NCI-H2171 (cell line): ENCODE measurements at places on chromosomes 1 and 21.

DNA sequence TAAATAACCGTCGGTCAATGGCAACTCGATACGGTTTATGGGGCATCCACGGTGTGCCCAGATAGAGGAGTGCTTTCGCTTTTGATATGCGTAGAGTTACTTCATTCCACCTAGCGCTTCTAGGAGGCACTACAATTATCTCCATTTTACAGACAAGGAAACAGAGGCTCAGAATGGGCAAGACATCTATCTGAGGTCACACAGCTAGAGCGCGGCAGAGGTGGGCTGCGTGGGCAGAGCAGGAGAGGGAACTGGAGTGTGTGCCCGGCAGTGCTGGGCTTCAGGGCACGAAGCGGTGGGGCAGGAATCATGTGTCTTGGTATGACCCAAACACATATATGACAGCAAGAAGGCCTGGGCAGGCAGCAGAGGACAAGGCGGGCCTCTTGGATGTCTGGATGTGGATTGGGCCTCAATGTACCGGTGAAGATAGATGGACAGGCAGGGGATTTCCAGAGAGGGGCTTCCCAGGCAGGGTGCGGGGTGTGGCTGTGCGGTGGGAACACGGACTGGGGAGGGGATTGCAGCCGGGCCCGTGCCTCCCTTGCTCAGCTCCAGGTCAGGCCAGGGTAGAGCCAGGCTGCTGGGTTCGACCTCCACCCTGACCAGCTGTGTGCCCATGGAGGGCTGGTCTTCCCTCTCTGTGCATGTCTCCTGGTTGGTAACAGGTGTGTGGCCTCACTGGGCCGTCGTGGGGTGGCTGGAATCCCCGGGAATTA lies 21.2 kb downstream of the TP73 start:
- DNase-seq: no peak

- no peak for DNase-seq
Observed at GRCh38 chr1:34970829-34971228, 14.3 kb downstream of the TMEM35B start.

GRCh38 chr1:3327389-3327702 lies 127.1 kb upstream of the ARHGEF16 start:
- no peak for DNase-seq

DNA sequence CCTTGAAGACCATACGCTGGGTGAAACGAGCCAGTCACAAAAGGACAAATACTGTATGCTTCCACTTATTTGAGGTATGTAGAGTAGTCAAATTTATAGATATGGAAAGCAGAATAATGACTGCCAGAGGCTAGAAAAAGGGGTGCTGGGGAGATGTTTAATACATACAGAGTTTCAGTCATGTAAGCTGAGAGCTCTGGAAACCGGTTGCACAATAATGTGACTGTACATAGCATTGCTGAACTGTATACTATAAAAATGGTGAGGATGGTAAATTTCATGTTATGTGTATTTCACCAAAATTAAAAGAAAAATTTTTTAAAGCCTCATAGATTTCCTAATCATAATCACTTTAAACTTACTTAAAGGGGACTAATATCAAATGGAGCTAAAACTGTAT lies 110.8 kb downstream of the ZZZ3 start:
- no peak for DNase-seq

DNA sequence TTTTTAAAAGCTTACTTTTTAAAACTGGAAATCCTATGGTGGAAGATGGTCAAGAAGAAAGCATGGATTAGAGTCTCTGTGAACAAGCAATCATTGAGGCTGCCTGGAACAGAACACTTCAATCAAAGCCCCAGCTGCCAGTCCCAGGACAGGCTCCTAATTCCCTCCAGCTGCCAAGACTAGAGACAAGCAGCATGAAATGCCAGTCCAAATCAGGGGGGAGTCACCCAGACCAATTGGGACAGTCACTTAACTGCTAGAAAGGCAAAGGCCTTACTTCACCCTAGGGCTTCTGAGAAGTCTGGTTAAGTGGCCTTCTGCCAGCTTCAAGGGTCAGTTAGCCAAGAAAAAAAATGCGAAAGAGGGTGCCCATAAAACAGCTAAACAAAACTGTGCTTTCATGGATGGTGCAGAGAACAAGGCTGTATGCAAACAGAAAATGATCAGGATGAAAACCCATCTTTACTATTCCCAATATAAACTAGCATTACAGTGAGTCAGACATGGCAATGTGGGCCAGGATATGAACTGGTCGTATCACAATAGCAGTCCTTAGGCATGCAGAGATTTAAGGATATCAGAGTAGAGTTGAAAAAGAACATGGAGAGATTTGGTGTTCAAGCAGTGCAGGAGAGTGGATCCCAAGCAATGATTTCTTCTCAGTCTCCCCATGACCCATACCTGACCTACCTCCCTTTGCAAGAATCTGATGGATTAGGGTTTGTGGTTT lies 31.0 kb upstream of the MAN1A2 start:
- DNase-seq: no peak

GRCh38 chr1:151511636-151512215 lies 539 bp downstream of the CGN start:
- DNase-seq: peak; percentile 65

DNA sequence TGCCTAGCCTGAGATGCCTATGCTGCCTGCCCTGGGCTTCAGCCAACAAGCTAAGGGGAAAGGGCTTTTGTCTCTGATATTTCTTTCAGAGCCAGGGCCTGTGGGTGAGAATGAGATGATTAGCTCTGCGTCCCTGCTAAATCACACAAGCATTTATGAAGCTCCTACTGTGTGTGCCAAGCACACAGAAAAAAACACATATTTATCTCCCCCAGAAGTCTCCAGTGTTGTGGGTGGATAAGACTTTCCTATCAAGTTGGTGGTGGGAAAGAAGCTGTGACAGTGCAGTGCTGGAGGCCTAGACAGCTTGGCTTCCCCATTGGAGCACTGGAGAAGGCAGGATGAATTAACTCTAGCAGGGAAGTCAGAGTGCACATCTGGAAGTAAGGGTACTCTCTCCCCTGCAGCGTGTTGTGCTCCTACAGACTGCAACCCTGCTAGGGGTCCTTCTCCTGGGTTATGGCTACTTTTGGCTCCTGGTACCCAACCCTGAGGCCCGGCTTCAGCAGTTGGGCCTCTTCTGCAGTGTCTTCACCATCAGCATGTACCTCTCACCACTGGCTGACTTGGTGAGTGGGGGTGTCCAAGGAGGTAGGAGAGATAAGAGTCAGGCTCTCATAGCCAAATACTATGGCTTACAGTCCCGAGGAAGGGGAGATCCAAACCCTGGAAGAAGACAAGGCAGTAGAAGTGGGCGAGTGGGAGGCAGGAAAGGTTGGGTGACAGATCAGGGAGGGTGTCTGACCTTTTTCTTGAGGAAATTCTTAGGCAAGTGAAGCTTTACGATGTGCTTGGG lies 1.7 kb downstream of the SLC50A1 start:
- no peak for DNase-seq

GRCh38 chr1:48876330-48876785 lies 99.7 kb upstream of the BEND5 start:
- DNase-seq: no peak

DNA sequence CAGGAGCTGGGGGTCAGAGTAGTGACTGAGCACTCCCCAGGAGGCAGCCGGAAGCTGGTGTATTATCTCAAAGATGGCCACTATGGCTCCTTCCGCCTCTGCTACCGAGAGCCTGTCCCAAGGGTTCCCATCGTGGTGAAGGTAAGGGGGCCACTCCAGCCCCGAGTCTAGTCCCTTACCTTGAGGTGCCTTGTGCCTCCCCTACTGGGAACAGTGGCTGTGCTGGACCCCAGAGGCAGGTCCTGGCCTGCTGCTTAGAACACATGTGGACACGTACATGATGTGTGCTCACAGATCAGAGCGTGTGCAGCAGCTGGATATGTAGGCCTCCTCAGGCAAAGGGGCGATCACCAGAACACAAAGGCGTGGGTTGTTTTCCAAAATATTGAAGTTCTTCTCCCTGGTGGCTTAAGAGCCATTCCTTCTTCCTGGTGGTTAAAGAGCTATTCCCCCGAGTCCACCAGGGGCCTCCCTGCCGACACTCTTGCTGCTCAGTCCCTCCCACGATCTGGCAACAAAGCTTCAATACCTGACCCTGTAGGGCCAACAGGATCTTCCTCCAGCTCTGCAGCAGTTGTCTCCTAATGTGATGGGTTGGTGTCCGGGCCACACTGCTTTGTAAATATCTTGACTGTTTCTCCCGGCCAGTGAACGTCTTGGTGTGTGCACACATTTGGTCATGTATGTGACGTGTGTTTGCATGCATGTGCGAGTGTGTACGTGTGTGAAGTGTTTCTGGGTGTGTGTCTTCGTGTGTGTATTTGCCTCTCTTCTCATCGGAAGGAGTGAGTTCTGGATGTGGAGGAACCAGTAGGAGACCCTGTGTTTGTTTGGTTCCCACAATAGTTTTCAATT lies 68.4 kb upstream of the TINAGL1 start:
- no peak for DNase-seq

GRCh38 chr1:237281481-237281880 lies 239.5 kb downstream of the RYR2 start:
- no peak for DNase-seq

DNA sequence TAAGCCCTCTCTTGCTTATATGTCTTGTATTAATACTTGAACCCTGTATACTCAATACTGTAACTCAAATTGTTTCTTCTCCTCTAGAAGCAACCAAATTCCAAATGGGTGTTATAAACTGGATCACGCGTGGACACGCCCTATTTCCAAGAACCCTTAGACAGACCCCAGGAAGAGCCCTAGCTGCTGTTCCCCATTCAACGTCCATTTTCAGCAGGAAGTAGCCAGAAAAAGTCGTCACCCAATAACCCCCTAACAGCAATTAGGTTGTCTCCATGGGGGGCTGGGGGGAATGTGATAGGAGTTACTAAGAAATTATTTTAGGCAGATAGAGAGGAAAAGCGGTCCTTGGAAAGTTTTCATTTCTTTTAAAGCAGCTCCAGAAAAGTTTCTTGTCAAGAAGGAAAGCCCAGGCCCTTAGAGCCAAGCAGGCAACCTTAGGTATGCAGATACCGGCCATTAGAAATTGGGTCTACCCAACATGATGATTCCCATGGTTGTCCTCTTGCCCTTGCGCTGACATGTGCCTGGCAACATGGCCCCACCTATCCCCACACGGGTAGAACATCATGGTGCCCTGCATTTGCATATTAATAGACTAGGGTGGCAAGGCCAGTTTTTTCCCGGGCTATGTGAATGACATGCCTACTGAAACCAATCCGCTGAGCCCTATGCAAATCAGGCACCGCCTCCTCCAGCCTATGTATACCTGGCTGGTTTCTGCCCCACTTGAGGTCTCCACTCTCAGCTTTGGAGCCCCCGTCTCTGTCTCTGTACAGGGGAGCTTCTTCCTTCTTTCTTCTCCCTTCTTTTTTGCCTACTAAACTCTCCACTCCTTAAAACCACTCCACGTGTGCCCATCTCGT lies 4.0 kb upstream of the CD46 start:
- DNase-seq: no peak

GRCh38 chr1:41347276-41347675 lies 14.0 kb upstream of the FOXO6 start:
- DNase-seq: no peak

GRCh38 chr1:219582865-219583264 lies 30.0 kb downstream of the ZC3H11B start:
- no peak for DNase-seq

- no peak for DNase-seq
Observed at GRCh38 chr21:40278345-40278744, 411.1 kb downstream of the PCP4 start.

DNA sequence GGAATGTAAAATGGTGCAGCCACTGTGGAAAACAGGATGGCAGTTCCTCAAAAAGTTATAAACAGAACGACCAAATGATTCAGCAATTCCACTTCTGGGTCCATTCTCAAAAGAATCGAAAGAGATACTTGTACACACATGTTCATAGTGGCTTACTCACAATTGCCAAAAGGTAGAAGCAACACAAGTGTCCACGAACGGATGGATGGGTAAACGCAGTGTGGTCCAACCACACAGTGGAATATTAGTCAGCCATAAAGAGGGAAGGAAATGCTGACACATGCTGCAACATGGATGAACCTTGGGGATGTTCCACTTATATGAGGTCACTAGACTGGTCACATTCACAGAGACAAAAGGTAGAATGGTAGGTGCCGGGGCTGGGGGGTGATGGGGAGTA lies 5.3 kb downstream of the KRTAP10-1 start:
- DNase-seq: no peak
